ENCODE measurements at places on chromosomes 1 and 21.
A peak's percentile ranks its signal among the peaks of the same experiment; 100 is the strongest.

- no peak for DNase-seq
Measured at GRCh38 chr1:26212726-26213125, 21.3 kb upstream of the CEP85 start.

- DNase-seq = no peak
Measured at GRCh38 chr1:88466011-88466410, 218.1 kb upstream of the PKN2 start.

DNA sequence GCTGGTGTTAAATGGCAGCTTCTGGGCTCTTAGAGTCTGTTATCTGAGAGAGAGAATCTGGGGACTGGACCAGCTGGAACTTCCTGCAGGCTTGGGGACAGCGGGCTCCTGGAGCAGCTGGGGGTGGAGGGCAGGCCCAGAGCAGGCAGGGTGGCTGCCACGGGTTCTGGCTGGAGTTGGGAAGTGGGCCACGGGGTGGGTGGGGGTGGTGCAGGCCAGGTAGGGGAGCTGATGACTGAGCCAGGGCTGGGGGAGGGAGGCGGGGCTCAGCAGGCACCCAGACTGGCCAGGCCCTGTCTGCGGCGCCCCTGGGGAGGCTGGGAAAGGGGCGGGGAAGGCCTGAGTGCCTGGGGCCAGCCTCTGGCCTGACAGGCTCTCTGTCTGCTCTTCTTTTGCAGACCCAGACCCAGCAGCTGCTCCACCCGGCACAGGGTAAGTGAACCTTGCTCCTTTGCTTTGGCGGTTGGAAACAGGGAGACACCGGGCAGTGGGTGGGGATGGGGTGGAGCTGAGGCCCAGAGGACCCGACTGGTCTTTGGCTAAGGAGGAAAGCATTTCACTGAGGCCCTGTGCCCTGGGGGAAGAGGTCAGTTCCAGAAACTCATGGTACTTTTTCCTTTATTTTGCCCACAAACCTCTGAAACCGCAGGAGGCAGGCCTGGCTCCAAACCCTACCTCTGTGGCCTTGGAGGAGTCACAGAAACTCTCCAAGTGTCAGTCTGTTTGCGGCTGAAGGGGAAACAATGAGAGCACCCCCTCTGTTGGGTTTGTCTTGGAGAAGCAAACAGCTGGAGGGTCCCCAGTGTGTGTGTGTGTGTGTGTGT is 48.8 kb downstream of the ARHGEF10L start:
- no peak for DNase-seq

DNA sequence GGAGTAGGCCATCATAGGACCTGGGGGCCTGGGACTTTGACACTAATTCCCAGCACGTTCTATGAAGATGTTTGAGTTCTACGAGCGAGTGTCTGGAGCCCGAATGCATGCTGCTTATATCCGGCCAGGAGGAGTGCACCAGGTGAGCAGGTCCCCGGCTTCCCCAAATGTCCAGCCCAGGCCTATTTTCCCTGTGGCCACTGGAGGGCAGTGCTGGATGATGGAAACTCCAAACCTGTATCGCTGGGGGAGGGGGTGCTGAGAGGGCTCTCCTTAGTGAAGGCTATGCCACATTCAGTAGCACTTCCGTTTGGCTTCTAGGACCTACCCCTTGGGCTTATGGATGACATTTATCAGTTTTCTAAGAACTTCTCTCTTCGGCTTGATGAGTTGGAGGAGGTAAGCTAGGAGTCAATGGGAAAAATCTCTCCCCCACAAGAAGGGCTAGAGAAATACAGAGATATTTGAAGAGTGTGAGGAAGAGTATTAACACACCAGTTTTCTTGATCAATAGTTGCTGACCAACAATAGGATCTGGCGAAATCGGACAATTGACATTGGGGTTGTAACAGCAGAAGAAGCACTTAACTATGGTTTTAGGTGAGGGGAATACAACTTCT is 5.2 kb upstream of the FCER1G start:
- DNase-seq = no peak

DNA sequence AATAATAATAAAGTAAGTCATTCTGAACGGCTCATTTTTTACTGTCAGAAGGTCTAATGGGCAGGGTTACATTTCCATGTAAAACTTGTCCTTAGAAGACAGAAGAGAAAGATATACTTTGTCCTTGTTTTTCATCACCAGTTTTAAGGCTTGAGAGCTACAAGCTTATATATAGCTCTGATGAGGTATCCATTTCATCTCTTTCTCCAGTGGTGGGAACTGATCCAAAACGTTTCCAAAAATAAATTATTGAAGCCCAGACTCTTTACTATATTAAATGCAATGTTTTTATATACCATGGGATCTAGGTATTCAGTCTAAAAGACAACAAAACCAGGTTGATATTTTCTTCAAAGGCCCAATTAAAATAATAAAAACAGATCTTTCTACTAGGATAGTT is 8.7 kb downstream of the B3GALNT2 start:
- DNase-seq = no peak

DNA sequence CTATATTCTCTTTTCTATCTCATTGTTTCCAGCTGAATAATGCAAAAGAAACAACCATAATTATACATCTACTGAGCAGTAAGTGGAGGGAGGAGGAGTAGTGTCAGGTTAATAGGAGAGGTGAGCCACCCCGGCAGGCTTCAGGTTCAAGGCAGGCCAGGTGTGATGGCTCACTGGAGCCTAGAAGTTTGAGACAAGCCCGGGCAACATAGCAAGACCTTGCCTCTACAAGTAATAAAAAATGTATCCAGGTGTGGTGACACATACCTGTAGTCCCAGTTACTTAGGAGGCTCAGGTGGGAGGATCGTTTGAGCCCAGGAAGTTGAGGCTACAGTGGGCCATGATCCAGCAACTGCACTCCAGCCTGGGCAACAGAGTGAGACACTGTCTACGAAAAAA is 1.9 kb upstream of the DIP2A start:
- no peak for DNase-seq

GRCh38 chr1:117710710-117711109 is 104.9 kb downstream of the TENT5C start:
- no peak for DNase-seq

DNA sequence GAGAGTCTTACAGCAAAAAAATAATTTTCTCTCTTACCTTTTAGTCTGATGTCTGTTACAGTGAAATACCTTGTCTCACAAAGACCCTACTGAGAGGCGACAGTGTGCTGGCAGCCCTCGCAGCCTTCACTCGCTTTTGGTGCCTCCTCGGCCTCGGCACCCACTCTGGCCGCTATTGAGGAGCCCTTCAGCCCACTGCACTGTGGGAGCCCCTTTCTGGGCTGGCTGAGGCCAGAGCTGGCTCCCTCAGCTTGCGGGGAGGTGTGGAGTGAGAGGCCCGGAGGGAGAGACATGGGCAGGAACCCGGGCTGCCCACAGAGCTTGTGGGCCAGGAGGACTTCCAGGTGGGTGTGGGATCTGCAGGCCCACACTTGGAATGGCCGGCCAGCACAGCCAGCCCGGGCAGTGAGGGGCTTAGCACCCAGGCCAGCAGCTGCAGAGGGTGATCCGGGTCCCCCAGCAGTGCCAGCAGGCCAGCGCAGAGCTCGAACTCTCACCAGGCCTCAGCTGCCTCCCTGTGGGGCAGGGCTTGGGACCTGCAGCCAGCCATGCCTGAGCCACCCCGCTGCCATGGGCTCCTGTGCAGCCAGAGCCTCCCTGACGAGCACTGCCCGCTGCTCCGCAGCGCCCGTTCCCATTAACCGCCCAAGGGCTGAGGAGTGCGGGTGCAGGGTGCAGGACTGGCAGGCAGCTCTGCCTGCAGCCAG is 10.8 kb upstream of the CFHR1 start:
- no peak for DNase-seq

GRCh38 chr21:26920055-26920454 is 46.8 kb downstream of the ADAMTS5 start:
- DNase-seq = no peak

DNA sequence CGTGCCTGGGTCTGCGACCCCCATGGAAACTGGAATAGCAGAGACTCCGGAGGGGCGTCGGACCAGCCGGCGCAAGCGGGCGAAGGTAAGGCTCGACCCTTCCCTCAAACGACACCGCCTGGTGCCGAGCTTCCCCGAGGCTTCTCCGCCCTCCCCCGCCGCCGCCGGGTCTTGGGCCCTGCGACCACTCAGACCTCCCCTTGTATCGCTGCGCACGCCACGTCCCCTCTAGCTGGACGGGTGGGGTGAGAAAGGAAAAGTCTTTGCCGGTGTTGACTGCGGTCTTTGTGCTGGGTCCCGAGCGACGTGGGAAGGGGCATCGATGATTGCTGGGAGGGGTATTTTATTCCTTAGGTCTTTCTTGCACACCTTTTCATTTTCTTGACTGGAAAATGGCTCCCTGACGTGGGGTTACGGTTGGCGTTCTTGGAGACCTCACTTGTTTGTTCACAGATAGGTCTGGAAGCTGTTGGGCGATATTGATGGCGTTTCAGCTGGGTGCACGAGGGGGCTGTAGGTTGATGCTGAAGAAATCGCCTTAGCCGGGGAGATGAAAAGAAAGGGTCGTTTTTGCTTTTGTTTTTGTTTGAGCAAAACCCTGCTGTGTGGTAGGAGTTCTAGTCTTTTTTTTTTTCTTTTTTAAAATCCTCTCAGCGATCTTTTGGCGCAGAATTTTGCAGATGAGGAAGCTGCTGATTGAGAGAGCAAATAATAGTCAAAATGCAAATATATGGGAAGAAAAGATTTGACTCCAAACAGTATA is 776 bp downstream of the KDM1A start:
- DNase-seq = peak; percentile 12

DNA sequence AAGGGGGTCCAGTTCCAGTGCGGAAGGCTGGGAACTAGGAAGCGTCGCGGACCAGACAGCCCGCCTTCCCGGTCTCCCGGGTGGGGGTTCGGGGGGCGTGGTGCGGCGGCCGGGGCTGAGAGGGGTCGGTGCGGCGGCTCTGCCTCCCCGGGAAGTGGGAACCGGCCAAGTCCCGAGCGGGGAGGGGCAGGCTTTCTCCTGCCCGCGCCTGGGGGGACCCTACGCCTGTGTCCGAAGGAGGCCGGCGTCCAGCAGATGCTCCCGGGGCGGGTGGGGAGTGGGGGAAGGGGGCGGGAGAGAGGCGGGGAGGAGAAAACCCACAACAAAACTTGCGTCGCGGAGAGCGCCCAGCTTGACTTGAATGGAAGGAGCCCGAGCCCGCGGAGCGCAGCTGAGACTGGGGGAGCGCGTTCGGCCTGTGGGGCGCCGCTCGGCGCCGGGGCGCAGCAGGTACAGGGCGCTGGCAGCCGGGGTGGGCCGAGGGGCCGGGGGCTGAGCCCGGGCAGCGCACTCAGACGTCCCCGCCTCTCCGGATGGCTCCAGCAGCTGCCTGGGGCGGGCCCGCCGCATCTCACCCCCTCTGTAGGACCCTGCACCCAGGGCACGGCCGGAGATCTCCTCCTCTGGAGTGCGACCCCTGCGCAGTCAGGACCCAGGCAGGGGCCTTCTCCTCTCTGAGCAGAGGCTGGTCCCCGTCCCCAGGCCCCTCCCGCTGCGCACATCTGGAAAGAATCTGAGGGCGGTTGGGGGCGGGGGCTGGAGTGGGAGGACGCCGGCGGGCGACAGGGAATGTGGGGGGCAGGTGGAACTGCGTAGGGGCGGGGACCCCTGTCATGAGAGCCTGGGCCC is at the start of gene PODN:
TSS of gene PODN (plus strand) at position 355 of the 849 bp plus-strand sequence. CDS start 7,643 bp downstream, outside the sequence.
- no peak for DNase-seq

DNA sequence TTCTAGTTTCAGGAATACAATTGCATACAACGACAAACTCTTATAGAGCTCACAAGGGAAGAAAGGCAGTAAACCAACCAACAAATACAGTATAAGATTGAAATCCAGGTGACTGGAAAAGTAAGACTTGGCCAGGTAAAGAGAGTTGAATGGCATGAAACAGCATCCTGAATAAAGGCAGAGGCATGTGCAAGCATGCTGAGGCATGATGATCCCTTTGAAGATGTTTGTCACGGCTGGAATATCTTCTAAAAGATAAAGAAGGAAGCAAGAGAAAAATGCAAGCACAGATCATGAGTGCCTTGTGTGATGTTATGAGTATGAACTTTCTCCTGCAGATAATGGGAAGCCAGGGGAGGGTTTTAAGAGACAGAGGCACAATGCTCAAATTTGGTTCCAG is 83.3 kb upstream of the SPATA6 start:
- DNase-seq = no peak

GRCh38 chr1:242824435-242824834 is 299.9 kb upstream of the PLD5 start:
- DNase-seq = no peak

- DNase-seq = no peak
Measured at GRCh38 chr1:248825136-248825535, 579 bp downstream of the SH3BP5L start.

DNA sequence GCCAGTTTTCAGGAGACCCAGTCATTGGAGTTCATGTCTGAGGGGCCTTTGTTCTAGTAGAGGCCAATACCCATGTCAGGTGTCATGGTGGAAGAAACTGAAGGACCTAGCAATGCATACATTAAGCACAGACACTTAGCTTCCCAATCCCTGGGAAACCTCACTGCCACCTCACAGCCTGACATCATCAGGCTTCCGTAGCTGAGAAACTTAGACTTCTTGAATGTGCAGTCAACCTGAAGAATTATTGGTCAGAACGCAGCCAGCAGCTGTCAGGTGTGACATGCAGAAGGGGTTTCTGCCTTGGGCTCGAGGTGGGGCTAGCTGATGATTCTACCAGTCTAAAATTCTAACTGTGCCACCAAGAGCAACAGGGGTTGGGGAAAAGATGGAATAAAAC is 1.9 kb upstream of the ITPKB start:
- DNase-seq = no peak

- no peak for DNase-seq
Measured at GRCh38 chr1:197915862-197916499, 1.2 kb upstream of the LHX9 start.

- DNase-seq = no peak
Measured at GRCh38 chr1:185670187-185670627, 64.0 kb upstream of the HMCN1 start.

DNA sequence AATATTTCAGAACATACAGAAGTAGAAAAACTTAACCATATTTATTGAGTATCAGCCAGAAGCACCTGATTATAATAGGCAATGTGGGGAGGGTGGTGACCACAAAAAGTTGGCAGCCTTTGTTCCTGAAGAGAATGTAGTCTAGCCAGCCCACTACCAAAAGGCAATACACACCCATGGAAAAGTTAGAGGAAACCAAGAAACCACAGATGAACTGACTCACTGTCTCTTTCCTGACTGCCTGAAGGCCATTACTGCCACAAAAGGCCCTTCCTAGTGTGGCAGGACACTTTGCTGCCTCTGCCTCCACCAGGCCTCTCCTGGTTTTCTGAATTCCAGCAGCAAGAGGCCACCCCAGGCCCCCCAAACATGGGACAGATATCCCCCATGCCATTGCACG is 14.6 kb upstream of the PROX1 start:
- no peak for DNase-seq

- no peak for DNase-seq
Measured at GRCh38 chr1:57485643-57486042, 61.8 kb upstream of the DAB1 start.
